ENCODE measurements at places on chromosomes 2 and 18. TPM values are rescaled to one million over a fixed set of nuclear protein-coding genes. Genes with fewer than 3 reads are reported as not detected.

Gene FZD7
- total RNA-seq = 5.5 TPM

Gene POTEF
- not detected for total RNA-seq

GRCh38 chr2:9394816-9395215 is 28.5 kb downstream of the ITGB1BP1 start:
- no peak overlapping the region for H3K4me3 ChIP-seq
- peaks cover 29% of the 10 kb centered on the region for H3K36me3 ChIP-seq
- no peak overlapping the region for H3K27ac ChIP-seq
- no peaks in the 10 kb centered on the region for H3K4me1 ChIP-seq

- no peak for DNase-seq
- H3K4me3 ChIP-seq = no peak overlapping the region
- H3K27me3 ChIP-seq = no peaks in the 10 kb centered on the region
These were observed 4.6 kb downstream of the TMEM169 start for GRCh38 chr2:216086207-216086893.

DNA sequence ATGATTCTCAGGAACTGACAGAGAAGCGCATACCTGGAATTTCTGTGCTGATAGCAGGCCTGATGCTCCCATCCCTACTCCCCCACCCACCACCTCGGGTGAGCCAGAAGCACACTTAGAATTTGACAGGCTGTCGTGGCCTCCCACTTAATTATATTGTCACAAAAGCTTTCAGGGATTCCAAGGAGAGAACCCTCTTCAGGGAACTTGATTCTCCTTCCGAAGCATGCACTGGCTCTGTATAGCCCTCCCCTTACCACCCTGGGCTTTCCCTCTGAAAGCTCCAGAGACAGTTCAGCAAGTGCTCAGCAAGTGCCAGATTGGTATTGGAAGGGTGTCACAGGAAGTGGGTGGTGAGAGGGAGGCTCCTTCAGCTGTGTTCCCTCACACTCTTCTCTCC is 252.5 kb upstream of the SIX2 start:
- no peak for DNase-seq
- no peak overlapping the region for H3K27ac ChIP-seq
- peaks cover 5% of the 10 kb centered on the region for H3K36me3 ChIP-seq

DNA sequence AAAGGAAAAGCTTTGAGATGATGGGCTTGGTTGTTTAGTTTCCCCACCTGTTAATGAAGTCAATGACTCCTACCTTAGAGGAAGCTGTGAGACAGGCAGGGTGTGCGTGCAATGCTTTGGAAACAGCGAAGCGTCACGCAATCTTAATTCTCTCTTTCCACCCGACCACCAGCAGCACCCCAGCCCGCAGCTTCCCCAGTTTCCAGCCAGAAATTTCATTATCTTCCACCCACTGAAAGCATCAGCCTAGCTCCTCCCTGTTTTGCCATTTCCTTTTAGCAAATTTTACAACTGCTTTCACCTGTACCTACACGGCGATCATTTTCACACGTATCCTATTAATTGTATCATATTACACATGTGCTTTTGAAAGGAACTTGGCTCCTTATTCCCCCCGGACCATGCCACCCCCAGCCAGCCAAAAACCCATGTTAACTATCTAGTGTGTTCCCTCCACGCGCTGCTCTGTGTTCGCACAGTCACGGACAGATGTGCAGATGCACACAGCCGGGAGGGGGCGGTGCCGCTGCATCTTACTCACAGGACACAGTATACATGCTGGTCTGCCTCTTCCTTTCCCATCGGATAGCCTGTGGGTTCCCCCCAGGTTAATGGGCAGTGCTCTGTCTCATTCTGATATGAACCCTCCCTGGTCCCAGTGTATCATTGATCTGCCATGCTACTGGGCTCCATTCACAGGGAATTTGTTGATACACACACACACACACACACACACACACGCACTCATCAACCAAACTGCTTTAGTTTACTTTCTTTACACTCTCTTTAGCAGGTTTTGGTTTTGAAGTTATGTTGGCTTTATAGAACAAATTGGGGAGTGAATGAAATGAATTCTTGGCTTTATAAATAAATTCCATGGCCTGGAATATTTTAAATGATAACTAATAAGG is 22.4 kb downstream of the CYP27C1 start:
- H3K36me3 ChIP-seq = no peaks in the 10 kb centered on the region
- peak overlapping the region; percentile 65 for H3K4me3 ChIP-seq
- DNase-seq = peak; percentile 85

Gene ACADL
- total RNA-seq = 0.07 TPM

Gene CENPA
- total RNA-seq = 42.4 TPM

DNA sequence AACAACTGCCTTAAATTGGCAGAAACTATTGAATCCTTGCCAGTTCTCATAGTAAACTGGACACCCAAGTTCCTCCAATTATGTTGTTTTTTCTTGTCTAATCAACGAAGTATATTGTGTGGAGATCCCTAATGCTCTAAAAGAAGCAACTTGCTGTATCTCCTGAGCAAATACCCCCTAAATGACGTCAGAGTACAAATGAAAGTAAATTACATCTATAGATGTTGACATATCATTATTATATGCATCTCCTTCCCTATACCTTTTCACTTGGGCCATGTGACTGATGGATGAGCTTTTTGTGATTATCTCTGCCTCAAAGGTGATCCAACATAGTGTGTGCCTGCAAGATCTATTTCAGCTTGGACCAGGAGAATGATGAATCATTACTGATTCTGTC is 159.4 kb downstream of the CCDC148 start:
- no peaks in the 10 kb centered on the region for H3K4me1 ChIP-seq
- H3K27ac ChIP-seq = no peak overlapping the region
- no peak for DNase-seq
- 0 out of 2 replicates have a peak, but pooled peaks cover 2% of the 10 kb centered on the region for H3K27me3 ChIP-seq
- H3K36me3 ChIP-seq = no peaks in the 10 kb centered on the region
- no peak overlapping the region for H3K4me3 ChIP-seq

DNA sequence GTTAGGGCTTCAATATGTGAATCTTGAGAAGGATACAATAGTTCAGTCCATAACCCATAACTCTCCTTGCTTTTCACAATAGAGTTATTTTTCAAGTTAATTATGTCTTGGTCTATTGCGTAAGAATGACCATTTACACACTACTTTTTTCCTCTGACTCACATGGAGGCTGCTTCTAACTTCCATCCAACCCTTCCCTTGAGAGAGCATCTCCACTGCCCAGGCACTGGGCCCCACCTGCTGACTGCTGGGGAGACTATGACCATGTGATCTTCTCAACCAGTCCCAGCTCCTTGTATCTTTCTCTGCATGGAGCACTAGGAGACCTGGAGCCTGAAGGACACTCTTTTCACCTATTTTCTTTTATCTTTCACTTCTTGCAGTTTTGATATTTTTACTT is 251.5 kb downstream of the GPD2 start:
- H3K27ac ChIP-seq = no peak overlapping the region
- no peaks in the 10 kb centered on the region for H3K4me1 ChIP-seq
- no peaks in the 10 kb centered on the region for H3K36me3 ChIP-seq
- no peaks in the 10 kb centered on the region for H3K27me3 ChIP-seq
- DNase-seq = peak; percentile 43

DNA sequence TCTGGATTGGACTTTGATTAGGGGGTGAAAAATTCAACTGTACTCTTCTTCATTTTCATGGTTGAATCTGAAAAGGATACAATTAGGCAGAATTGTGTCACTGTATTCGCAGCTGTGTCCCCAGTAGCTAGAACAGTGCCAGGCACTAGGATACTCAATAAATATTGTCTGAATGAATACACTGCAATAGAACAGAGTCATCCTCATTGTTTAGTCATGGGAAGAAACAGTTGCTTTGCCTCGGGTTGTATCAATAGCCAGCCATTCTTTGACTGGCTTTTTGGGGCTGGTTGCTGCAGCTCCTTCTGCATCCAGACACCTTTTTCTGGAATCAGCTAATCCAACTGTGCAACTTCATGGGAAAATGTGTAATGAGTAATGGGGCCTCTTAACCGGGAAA is 18.1 kb upstream of the DYNC1I2 start:
- no peaks in the 10 kb centered on the region for H3K4me1 ChIP-seq
- H3K36me3 ChIP-seq = no peaks in the 10 kb centered on the region
- H3K27ac ChIP-seq = no peak overlapping the region

DNA sequence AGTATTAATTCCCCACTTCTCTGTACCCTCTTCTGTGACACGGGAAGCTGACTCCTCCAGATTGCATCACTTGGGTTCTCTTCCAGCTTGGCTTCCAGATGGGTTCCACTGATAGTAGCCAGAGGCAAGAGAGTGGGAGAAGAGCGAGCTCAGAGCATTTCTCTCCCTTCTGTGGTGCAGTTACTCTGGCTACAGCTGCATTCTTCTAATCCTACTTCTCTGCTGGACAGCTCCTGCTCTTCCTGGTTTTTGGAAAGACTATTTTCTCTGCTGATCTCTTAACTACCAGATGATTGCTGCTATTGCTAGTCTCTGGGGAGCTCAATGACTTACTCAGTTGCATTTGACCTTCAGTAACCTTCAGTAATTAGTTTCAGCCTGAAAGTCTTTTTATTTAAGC is 187.5 kb upstream of the MAP2 start:
- no peak overlapping the region for H3K4me3 ChIP-seq
- no peak for DNase-seq
- H3K27me3 ChIP-seq = no peaks in the 10 kb centered on the region
- no peaks in the 10 kb centered on the region for H3K36me3 ChIP-seq
- no peak overlapping the region for H3K27ac ChIP-seq

DNA sequence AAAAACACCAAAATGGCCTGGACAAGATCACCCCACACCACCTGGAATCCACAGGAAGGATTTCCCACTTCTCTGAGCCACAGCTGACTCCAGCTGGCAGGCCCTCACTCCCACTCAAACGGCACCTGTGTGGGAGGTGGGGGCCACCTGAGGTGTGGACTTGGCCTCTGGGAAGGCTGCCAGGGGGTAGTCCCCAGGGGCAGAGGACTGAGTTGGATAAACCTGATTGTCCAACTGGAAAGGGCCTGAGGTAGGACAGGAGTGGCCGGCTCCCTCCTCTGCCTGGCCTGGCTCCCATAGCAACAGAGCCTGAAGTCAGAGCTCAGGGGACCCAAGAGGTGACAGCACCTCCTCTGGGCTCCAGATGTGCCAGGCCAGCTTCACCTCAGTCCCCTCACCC is 300.2 kb downstream of the CELF4 start:
- no peak for DNase-seq
- H3K27ac ChIP-seq = no peak overlapping the region
- no peaks in the 10 kb centered on the region for H3K36me3 ChIP-seq
- no peak overlapping the region for H3K4me3 ChIP-seq
- H3K4me1 ChIP-seq = no peaks in the 10 kb centered on the region

- DNase-seq = no peak
- no peak overlapping the region for H3K27ac ChIP-seq
- peaks cover 19% of the 10 kb centered on the region for H3K36me3 ChIP-seq
- H3K4me3 ChIP-seq = no peak overlapping the region
- no peaks in the 10 kb centered on the region for H3K27me3 ChIP-seq
These were observed 11.5 kb downstream of the SMPD4 start for GRCh38 chr2:130169896-130170295.

Gene ITGAV
- 25.2 TPM for total RNA-seq

DNA sequence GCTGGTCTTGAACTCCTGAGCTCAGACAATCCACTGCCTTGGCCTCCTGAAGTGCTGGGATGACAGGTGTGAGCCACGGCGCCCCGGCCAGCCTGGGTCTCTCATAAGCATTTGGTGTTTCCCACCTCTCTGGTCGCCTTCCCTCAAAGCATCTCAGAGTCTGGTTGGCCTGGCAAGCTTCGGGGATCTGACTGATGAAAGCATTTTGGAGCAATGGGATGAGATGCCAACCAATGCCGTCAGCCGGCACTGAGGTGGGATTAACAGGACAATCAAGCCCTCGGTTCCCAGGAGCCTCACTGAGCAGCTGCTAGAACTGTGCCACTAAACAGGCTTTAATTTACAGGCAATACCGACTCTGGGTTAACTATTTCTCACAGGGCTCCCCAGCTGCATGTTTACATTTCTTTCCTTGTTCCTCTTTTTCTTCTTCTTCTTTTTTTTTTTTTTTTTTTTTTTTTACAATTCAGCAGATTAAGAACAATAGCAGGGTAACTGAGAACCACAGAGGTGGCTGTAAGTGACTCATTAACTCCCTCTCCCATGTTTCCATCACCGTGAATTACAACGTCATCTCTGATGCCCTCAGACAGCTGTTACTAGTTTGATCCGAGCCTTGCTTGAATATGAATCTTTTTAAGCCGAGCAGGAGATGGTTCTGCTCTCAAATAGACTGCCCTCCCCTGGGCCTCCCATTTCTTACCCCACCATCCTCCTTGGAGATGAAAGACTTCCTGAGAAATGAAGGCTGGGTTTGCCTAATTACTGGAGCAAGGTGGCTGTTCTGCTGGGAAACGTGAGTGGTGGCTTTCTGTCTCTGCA is 37.9 kb downstream of the ODC1 start:
- H3K27ac ChIP-seq = no peak overlapping the region
- peaks cover 35% of the 10 kb centered on the region for H3K36me3 ChIP-seq
- no peak overlapping the region for H3K4me3 ChIP-seq
- H3K27me3 ChIP-seq = no peaks in the 10 kb centered on the region
- H3K4me1 ChIP-seq = peaks cover 66% of the 10 kb centered on the region
- no peak for DNase-seq

Gene USP14
- 31.9 TPM for total RNA-seq

DNA sequence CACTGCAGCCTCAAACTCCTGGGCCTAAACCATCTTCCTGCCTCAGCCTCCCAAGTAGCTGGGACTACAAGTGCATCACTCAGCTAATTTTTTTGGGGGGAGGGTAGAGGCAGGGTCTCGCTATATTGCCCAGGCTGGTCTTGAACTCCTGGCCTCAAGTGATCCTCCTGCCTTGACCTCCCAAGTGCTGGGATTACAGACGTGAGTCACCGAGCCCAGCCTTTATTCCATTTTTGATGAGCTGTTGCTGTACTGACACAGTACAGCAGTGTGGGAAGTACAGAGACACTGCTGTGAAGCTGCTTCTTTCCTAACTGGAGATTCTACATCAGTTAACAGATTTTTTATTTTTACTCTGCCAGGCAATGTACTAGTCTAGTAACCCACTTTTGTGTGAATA is 18.8 kb downstream of the PTRHD1 start:
- no peaks in the 10 kb centered on the region for H3K4me1 ChIP-seq
- no peak overlapping the region for H3K4me3 ChIP-seq

Gene LYG1
- 0.58 TPM for total RNA-seq

Gene MYO5B
- total RNA-seq = 10.4 TPM

DNA sequence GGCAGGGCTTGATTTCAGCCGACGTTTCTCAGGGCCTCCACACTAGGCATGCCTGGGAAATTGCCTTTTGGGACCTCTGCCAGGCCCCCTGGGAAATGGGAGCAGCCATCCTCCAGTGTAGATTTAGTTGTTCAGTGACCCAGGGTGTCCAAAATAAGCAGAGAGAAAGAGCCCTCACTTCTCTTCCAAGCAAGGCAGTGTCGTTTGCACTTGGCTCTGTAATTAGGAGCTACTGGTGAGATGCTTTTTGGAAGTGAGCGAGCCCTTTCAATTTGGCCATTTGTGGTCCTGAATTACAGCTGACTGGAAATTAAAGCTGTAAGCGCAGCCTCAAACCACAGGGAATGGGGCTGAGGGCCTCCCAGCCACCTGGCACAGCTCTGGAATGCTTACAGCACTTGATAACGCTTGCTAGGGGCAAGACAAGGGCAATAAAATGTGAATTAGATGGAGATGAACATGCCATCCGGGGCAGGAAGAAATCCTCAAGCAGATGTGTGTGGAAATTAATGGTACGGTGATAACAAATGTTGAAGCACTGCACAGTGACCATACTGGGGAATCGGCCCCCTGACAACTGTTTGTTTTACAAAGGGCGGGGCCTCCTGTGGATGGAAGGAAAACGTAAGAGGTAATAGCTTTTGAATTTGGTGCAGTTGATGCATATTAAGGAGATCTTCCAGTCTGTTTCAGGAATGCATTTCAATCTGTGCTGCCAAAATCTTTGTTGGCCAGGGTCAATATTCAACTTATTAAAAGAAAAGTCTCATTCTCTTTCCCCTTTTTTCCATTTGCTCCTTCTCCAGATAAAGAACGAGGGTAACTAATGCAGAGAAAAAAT is 173.1 kb downstream of the UXS1 start:
- DNase-seq = no peak
- H3K36me3 ChIP-seq = no peaks in the 10 kb centered on the region
- no peak overlapping the region for H3K4me3 ChIP-seq
- H3K27ac ChIP-seq = no peak overlapping the region
- no peaks in the 10 kb centered on the region for H3K27me3 ChIP-seq

Measured in PC-3 (cell line).